Amygdala (tissue), 56 donors: ENCODE measurements at places on chromosomes 3 and 15.

DNA sequence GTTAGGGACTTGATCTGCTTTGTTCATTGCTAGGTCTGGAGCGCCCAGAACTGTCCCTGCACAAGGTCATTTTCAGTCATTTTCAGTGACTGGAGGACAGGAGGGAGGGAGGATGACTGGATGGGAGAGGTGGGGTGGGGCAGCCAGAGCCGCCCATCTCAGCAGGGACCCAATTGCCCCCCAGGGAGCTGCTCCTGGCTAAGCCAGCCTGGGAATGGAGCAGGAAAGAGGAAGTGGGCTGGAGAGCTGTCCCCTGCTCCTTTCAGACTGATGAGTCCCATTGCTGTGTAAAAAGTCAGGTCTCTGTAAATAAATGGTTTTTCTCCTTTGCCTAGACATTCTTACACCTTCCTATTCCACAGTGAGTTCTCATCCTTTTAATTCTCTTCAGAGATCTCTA lies 98.4 kb upstream of the RAD18 start:
- no peak for DNase-seq

- no peak for DNase-seq
Observed at GRCh38 chr15:66763186-66764071, 61.4 kb downstream of the SMAD6 start.

DNA sequence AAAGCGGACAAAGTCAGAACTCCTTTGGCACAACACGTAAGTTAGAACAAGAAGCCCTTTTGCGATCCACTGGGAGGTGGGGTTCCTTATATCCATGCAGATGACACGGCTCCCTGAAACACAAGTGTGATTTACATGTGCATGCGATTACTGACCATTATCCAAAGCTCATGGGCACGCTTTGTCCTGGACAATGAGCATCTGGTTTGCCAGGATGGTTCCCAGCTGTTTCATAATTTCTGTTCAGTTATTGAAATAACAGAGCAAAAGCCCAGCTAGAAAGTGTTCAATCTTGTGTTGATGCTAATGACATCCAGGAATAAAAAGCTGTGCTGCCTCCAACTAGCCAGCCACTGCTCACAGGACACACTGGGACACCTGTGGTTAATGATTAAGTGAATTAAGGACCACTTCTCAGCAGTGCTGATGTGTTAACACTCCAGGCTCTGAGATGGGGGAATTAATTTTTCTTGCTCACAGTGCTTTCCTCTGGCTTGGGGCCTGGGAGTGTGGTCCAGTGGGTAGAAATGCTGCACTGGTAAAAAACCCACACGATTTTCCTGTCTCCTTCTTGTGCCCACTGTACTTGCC lies 123.1 kb upstream of the SLC2A2 start:
- DNase-seq, result no peak

DNA sequence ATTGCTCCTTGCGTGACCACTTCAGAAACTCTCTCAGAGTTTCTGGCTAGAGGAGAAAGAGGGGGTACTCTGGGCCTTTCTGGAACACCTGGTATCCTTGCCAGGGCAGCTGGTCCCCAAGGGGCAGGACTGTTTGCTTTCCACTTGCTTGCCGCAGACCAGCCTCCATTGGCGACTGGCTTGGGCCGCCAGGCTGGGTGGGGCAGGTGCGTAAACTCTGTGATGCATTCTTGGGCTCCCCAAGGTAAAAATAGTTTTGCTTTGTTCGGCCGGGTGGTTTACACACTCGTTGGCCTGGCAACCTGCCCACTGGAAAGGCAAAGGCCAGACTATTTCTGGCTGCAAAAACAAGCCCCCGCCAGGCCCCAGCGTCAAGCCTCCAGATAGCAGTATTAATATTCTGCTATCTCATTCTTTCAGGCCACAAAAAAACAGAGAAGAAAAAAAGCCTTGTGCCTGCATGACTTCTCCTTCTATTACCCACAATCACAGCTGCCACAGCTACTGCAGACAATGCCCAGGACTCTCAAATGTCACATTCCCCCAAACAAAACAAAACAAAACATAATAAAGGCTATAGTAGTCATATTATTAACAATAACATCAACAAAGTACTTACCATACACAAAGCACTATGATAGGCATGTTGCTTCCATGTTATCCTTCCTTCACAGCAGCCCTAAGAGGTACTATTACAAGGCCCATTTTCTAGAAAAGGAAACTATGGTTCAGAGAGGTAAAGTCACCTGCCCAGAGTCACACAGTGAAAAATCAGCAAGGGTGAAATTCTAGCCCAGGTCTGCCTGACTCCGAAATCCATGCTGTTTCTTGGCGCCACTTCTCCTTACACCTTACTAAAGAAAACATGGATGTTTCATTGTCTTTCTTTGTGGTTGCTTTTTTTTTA lies 14.0 kb upstream of the SSUH2 start:
- DNase-seq, result no peak

DNA sequence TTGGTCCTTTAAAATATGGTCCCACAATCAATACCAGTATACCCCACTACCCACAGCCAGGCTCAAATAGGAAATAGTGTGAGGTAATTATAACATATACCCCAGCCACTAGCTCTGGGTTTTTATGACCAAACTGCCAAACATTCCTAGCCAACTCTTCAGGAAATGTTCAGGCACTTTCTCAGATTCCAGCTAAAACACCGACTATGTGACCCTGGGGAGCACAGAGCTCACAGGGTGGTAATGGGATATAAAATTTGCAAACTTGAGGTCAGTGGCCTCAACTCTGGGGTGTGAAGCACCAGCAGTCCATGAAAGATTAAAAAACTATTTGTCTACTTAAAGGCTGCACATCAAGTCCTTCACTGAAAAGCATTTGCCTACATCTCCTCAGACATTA lies 12.9 kb downstream of the FBN1 start:
- no peak for DNase-seq

- DNase-seq, result no peak
Observed at GRCh38 chr3:197029511-197030167, at the start of gene MELTF. MELTF (minus strand) TSS chr3:197029817; CDS start chr3:197029702, 115 bp downstream.

- DNase-seq, result no peak
Observed at GRCh38 chr3:124823206-124823605, 64.0 kb downstream of the ITGB5 start.

DNA sequence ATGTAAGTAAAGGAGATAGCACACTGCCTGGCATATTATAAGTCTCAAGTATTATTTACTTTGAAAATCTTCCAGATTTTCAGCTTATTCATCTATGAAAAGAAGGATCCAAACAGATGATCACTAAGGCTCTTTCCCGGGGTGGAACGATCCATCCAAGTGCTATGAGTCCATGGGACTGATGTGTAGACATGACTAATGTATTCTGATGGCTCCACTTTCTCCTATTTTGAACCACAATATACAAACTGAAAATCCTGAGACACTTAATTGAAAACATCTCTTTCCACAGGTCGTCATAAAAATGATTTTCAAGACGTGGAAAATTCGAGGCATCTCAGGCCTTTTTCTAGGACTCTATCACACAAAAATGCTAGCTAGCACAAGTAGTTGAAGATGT lies 33.4 kb upstream of the CHRM5 start:
- DNase-seq, result no peak

DNA sequence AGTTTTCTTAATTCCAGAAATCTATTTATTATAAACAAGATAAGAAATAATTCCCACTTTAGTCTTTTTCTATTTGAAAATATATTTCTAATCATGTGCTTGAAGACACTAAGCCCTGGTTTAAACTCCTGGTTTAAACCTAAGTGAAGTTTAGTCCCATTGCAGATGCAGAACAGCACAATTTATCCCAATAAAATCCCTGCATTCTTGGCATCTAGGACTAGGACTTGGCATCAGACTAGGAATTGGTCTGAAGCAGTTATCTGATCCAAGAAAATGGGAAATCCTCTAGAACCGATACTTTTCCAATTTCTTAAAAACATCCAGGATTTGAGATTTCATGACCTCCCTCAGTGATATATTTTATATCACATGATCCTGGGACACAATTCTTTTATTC lies 168.8 kb upstream of the VEPH1 start:
- no peak for DNase-seq

DNA sequence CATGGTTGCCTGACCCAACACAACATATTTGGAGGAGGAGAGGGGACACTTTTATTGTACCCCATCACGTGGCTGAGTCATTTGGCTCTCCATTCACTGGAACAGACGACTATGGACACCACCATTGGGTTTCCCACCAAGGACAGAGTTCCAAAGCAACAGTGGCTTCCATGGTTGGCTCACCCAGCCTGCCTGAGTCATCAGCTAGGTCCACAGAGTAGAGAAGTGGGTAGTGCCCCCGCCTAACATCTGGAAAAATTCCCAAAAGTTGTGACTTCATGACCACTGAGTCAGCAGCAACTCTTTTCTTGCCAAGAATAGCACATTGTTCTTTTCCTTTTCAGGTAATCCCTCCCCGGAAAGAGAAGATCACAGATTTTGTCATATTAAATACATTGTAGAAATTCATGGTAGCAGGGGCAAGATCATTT lies 3.0 kb upstream of the PPP1R2 start:
- DNase-seq, result no peak

DNA sequence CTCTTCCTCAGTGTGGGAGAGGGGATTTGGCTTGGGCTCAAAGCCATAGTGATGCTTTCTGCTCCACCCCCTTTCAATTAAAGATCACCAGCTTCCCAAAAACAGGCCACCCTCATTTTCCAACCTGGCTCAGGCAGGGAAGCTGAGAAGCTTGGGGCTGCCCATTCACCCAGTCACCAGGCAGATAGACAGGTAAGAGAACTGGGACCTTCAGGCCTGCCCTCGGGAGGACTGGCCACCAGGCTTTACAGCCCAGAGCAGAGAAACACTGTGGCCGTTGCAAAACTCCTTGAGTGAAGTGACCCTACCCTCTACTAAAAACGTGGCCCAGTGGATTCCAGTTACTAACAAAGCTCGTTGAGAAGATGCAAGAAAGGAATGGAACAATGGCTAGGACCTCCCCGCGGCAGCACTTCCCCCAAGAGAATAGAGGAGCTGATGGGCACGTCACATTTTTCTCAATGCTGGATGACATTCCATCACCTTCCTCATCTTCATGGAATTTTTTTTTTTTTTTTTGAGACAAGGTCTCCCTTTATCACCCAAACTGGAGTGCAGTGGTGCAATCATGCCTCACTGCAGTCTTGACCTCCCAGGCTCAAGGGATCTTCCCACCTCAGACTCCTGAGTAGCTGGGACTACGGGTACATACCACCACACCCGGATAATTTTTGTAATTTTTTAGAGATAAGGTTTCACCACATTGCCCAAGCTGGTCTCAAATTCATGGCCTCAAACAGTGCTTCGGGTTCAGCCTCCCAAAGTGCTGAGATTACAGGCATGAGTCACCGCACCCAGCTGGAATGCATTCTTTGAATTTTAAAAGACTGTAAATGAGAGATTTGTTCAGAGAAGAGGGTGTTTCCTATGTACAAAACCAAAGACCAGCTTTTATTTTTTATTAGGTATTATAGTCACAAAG lies 37.9 kb downstream of the LIPC start:
- no peak for DNase-seq
